B cell (primary cell): ENCODE measurements at places on chromosomes 5 and 9.

DNA sequence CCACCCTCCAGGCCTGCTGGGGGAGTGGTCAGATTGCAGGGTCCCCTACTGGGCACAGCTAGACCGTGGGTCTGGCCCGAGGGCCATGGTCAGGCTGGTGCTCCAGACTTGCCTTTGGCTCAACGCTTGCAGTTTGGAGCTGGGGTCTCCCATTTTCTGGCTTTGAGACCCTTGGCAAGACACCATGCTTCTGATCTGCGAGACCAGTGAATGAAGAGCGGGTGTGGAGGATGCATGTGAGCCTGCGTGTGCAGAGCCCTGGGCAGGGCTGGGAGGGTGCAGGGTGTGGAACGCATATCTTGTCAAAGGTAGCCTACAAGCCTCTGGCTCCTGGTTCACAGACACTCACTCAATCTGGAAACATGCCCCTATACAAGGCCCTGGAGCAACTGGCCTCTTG lies 6.1 kb upstream of the MRNIP start:
- DNase-seq, result no peak

- DNase-seq, result no peak
These were observed 101.3 kb downstream of the NUDT12 start for GRCh38 chr5:103461243-103461642.

DNA sequence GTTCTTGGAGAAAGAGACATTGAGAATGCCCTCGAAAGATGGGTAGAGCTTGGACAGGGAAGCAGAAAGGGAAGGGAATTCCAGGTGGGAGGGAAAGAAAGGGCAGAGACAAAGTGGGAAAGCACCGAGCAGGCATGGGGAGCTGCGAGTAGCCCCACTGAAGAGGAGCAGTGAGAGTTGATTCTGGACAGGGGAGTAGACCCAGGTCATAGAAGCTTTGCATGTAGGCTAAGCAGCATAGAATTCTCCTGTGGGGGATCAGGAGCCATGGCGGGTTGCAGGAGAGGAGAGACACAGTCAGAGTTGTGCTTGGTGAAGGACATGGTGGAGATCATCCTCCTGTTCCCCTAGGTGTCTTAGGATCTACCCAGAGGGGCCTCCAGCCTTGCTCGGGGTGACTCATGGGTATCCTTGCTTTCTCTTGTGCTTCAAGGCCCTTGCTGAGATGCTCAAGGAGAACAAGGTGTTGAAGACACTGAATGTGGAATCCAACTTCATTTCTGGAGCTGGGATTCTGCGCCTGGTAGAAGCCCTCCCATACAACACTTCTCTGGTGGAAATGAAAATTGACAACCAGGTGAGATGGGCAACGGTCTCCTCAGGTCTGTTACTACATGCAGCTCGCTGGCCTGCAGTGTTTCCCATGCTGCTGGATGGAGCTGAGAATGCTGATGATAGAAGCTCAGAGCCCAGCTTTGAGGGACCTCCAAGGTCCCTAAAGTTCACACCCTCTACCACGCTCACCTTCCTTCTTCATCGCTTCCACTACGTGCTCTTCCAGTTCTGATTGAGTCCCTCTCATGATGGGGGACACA lies 64.5 kb downstream of the TSTD2 start:
- no peak for DNase-seq

DNA sequence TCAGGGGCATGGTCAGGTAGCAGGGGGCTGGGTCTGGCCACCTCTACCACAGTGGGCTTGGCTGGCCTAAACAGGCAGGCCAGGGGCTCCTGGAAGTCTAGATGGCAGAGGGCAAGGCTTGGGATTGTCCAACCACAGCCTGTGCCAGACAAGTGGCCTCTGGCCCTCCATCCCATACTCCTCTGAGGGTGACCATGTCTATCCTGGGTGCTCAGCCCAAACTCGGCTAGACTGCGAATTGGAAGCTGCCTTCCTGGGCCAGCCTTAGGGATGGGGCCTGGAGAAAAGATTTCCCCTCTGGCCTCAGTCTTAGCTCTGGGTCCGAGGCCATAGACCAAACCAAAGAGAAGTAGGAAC lies 110.5 kb downstream of the PHF2 start:
- DNase-seq, result no peak

- DNase-seq, result no peak
These were observed 224.1 kb upstream of the RASEF start for GRCh38 chr9:83287021-83287420.
